Uterine smooth muscle cell (primary cell): ENCODE measurements at places on chromosomes 3 and 15. TPM values are rescaled to one million over a fixed set of nuclear protein-coding genes. Genes with fewer than 3 reads are reported as not detected.

FAM107A gene
- total RNA-seq = under 0.01 TPM in 1 of 2 replicates, not detected in the other

BLM gene
- total RNA-seq = 1.7 and 9.7 TPM in 2 replicates

GFM1 gene
- total RNA-seq = 42.5 and 53.3 TPM in 2 replicates

STARD9 gene
- total RNA-seq = 9.8 and 13.4 TPM in 2 replicates

MYD88 gene
- total RNA-seq = 11.9 and 12.5 TPM in 2 replicates

KCNH8 gene
- under 0.01 TPM in 2 replicates for total RNA-seq

USP4 gene
- 27.1 and 28.1 TPM in 2 replicates for total RNA-seq

SAXO2 gene
- total RNA-seq = 0.22 and 0.37 TPM in 2 replicates

MAGI1 gene
- 12.7 and 19.6 TPM in 2 replicates for total RNA-seq

AP3S2 gene
- total RNA-seq = 61.2 and 73.4 TPM in 2 replicates

NME9 gene
- total RNA-seq = 0.22 TPM in 1 of 2 replicates, not detected in the other

REC114 gene
- total RNA-seq = not detected in 2 replicates

PLSCR2 gene
- total RNA-seq = not detected in 2 replicates

RETNLB gene
- not detected in 2 replicates for total RNA-seq

ZNF710 gene
- 7.7 and 11.5 TPM in 2 replicates for total RNA-seq

P2RY12 gene
- total RNA-seq = 0.11 and 0.12 TPM in 2 replicates

LEKR1 gene
- 0.37 and 1.3 TPM in 2 replicates for total RNA-seq

WDR82 gene
- 70.7 and 81.5 TPM in 2 replicates for total RNA-seq

CCDC54 gene
- total RNA-seq = not detected in 2 replicates

SCAANT1 gene
- not detected in 2 replicates for total RNA-seq

RAD51 gene
- 4.9 and 11.0 TPM in 2 replicates for total RNA-seq

FBXO40 gene
- under 0.01 TPM in 1 of 2 replicates, not detected in the other for total RNA-seq

U2SURP gene
- total RNA-seq = 68.5 and 90.1 TPM in 2 replicates

GUCA1C gene
- not detected in 2 replicates for total RNA-seq

FAM81A gene
- 0.66 and 1.00 TPM in 2 replicates for total RNA-seq

SCAMP5 gene
- 0.44 and 2.0 TPM in 2 replicates for total RNA-seq

KCNMB3 gene
- total RNA-seq = 1.2 and 1.5 TPM in 2 replicates

SLC38A3 gene
- total RNA-seq = not detected in 2 replicates

RPL35A gene
- total RNA-seq = 470 and 531 TPM in 2 replicates

LRRIQ4 gene
- total RNA-seq = 0.11 TPM in 1 of 2 replicates, not detected in the other

SNRK gene
- total RNA-seq = 24.6 and 26.2 TPM in 2 replicates

RHOA gene
- 637 and 760 TPM in 2 replicates for total RNA-seq

ATP13A5 gene
- not detected in 2 replicates for total RNA-seq

FILIP1L gene
- total RNA-seq = 15.8 and 24.0 TPM in 2 replicates

VIPR1 gene
- total RNA-seq = not detected in 2 replicates

ACSBG1 gene
- total RNA-seq = under 0.01 and 0.25 TPM in 2 replicates

CCDC39 gene
- 0.12 TPM in 1 of 2 replicates, not detected in the other for total RNA-seq

CX3CR1 gene
- under 0.01 TPM in 1 of 2 replicates, not detected in the other for total RNA-seq

CORO2B gene
- total RNA-seq = 26.7 and 50.8 TPM in 2 replicates
